Suprapubic skin (tissue), 4 donors: ENCODE measurements at places on chromosomes 11 and 22. TPM values are rescaled to one million over a fixed set of nuclear protein-coding genes. Genes with fewer than 3 reads are reported as not detected.

The PATE4 gene
- total RNA-seq = not detected

The MPEG1 gene
- total RNA-seq = 3.0 TPM

The RIMBP3B gene
- not detected for total RNA-seq

The IFITM1 gene
- 50.7 TPM for total RNA-seq

The PLEKHB1 gene
- total RNA-seq = 4.7 TPM
